ENCODE measurements at places on chromosomes 16 and 17.

GRCh38 chr17:31144428-31144827, 49.7 kb downstream of the NF1 start:
- DNase-seq = no peak

DNA sequence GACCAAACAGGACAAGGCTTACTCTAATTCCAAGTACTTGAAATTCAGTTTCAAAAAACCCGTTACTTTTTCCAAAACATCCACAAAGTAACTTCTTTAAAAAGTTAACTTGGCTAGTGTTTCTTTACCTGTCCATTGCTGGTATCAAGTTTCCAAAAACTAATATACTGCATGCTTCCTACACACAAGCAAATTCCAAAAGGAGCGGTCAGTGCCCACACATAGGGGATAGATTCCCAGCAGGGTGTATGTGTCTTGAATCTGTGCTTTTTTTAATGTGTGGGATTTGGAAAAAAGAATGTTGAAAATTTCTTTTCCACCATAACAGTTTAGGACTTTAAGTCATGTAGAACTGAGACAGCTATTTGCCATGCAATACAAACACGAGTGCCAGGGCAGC, 367.8 kb upstream of the SOX9 start:
- DNase-seq = no peak

DNA sequence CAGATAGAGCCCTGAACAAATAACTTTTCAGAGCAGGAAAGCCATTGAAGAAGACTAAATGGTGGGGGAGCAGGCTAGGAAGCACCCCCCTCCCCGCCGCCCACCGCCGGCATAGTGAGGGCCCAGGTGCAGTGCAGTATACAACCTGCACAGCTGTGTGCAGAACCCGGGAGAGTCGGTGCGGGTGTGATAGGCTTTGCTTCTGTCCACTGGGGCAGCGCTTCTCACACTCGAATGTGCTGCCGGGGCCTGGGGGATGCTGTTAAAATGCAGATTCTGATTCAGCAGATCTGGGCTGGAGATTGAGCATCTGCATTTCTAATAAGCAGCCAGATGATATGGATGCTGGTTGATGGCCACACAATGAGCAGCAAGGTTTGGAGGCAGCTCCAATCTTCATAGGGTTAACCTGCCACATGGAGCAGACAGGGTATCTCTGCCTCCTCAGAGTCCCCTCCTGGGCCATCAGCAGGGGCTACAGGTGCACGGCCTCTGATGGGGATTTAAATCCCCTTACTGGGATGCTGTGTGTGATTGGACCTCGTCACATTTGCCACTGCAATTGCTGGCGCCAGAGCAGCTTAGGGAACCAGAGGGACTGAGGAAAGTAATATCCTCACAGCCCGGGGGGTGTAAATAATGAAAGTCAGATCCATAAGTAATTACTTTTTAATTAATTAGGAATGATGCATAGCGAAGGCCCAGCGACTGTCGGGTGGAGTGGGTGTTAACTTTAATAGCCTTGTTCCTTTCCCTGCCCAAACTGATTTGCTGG, 172.0 kb upstream of the RPL38 start:
- DNase-seq = no peak

- no peak for DNase-seq
Observed at GRCh38 chr16:66471716-66472393, 44.8 kb downstream of the BEAN1 start.

- no peak for DNase-seq
Observed at GRCh38 chr17:41968676-41969075, 2.1 kb downstream of the CNP start.

GRCh38 chr17:67194134-67194533, 50.9 kb downstream of the HELZ start:
- DNase-seq = peak; percentile 50

Measured in BJ (cell line).